ENCODE measurements at places on chromosomes 1 and 21. TPM values are rescaled to one million over a fixed set of nuclear protein-coding genes. Genes with fewer than 3 reads are reported as not detected.

Gene LORICRIN
- total RNA-seq, result not detected

GRCh38 chr1:71351438-71351837 is 270.6 kb upstream of the ZRANB2 start:
- no peak overlapping the region for H3K27ac ChIP-seq
- no peaks in the 10 kb centered on the region for H3K4me1 ChIP-seq
- DNase-seq, result no peak
- H3K4me3 ChIP-seq, result no peak overlapping the region
- H3K27me3 ChIP-seq, result no peaks in the 10 kb centered on the region

GRCh38 chr1:27057389-27057788 is 44.7 kb upstream of the TENT5B start:
- no peak overlapping the region for H3K27ac ChIP-seq
- no peaks in the 10 kb centered on the region for H3K27me3 ChIP-seq
- DNase-seq, result no peak
- no peaks in the 10 kb centered on the region for H3K4me1 ChIP-seq
- no peaks in the 10 kb centered on the region for H3K36me3 ChIP-seq
- H3K4me3 ChIP-seq, result no peak overlapping the region

Gene PER3
- 4.7 TPM for total RNA-seq

DNA sequence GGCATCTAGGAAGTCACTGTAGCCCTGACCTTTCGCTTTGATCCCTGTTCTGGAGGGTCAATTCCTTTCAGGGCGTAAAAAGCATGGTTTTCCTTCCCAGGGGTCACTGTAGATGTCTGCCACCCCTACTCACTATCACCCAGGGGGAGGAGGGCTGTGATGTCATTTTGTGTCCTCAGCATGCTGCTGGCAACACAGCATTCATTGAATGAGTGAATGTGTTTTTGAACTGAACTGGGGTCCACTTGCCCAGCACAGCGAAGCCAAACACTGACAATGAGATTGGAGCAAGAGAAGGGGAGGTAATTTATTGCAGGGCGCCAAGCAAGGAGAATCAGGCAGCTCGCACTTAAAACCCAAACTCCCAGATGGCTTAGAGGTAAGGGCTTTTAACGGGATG is 78.2 kb upstream of the PGBD5 start:
- no peak overlapping the region for H3K4me3 ChIP-seq
- H3K27me3 ChIP-seq, result no peaks in the 10 kb centered on the region
- no peaks in the 10 kb centered on the region for H3K4me1 ChIP-seq
- no peaks in the 10 kb centered on the region for H3K36me3 ChIP-seq

DNA sequence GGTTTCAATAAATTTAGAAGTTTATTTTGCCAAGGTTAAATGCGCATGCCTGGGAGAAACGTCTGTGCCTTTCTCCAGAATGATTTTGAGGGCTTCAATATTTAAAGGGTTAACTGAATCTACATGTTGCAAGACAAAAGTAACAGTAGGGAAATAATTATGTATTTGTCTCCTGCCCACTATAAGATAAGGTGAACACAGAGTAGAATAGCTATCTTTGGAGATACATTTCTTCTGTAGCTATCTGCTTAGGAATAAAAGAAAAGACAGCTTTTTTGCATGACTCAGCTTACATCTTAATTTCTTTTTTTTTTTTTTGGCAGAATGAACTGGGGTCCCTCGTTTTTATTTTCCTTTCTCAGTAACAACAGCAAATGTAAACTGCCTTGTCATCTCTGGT is 1351.6 kb downstream of the AMY1C start:
- no peak overlapping the region for H3K4me3 ChIP-seq
- no peaks in the 10 kb centered on the region for H3K27me3 ChIP-seq
- H3K27ac ChIP-seq, result no peak overlapping the region
- no peak for DNase-seq

Gene TSPEAR
- not detected for total RNA-seq
